ENCODE measurements at places on chromosomes 2 and 18.

GRCh38 chr18:76495435-76496193 lies 572 bp upstream of the ZNF516 start:
- no peak for DNase-seq

DNA sequence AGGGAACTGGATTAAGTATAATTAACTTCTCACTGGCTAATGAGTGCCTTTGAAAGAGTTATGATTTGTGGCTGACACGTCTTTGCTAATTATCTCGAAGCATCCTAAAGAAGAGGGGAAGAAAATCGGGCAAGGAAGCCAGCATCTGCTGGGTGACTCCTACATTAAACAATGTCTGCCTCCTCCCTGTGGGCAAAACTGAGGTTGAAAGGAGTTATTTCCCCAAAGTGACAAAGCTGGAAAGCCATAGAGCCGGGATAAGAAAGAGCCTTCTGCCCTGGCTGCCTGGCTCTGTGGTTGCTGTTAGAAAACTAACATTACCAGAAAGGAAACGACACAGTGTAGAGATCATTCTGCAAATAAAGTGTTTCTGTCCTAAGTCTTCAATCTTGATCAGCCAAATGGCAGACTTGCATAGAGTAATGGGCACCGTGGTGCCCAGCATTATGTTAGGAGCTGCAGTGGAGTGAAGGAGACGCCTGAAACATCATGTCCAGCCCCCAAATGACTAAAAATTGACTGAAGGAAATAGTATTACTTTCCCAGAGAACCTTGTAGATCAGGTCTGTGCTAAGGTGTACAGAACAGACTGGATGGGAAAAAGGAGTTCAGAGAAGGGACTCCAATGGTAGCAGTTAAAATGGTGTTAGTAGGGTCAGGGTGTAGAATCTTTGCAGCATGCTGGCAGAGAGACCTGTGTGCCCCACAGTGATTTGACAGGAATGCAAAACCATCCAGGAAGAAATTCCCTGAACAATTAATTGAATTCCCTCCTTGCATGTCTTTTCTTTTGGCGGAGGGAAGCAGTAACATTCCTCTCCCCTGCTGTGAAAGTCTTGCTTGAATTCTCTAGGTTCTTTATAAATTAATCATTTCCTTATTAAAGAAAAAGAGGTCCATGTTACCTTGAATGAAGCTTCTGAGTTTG lies 44.4 kb downstream of the ALPK2 start:
- DNase-seq = no peak

GRCh38 chr2:26541401-26542193 lies 63.7 kb upstream of the OTOF start:
- DNase-seq = no peak

DNA sequence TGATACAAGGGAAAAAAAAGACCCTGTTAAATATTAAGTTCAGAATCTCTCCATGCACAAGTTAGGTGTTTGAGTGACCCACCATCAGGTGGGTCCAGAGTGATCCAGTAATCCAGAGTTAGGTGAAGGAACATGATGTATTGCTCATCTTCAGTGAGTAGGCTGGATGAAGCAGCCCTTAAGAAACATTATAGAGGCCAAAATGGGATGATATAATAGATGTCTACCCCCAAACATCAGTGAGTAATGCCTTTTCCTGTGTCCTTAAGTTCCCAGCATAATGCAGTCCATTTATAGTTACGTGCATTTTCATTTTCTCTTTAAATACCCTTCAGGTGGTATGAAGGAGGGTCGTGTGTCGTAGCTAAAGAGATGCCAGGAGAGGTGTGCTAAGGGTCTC lies 89.6 kb downstream of the MAP4K4 start:
- no peak for DNase-seq

GRCh38 chr2:47569658-47570475 lies 166.9 kb downstream of the MSH2 start:
- no peak for DNase-seq

DNA sequence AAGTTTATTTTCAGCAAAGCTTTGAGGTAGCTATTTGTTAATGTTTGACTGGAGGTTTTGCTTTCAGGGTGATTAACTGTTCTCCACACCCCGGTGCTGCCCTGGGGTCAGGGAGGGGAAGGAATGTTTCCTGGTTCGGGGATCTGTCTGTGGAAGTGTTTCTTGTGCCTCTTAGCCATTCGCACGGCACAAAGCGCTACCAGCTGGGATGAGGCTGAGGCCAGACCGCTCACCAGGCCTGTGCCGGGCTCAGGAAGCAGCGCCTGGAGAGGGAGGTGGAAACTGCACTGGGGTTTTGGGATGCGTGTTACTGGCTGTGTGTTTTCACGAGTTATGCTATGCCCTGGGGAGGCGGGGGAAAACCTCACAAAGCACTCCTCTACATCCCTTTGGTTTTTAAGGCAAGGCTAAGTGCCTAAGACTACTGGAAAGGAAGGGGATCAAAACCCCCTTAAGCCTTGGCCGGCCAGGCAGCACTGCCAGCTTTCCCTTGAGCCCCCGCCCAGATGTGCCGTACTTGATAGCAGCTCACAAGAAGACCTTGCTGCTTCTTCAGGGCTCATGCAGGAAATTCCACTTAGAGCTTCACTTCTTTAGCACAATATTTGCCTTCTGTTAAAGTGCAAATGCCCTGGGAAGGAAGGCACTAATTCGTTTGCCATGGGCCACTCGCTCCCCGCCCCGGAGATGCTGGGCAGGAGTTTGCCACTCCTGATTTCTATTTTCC lies 65.7 kb upstream of the CNGA3 start:
- no peak for DNase-seq

DNA sequence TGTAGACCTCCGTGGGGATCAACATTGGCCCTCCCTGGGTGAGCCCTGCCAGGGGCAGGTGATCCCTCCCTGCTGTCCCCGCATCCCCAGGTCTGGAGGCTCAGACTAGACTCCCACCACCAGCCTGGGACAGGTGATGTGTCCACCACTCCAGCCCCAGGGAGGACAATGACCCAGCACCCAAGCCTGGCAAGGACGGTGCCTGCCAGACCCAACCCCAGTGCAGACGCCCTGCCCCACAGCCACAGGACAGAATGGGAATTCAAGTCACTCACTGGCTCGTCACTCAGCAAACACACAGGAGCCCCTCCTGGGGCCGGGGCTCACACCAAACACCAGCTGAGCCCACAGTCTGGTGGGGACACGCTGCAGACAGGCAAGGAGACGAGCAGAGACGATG lies 239.7 kb downstream of the ATAD2B start:
- DNase-seq = no peak

- no peak for DNase-seq
These were observed 37.8 kb upstream of the FAM110C start for GRCh38 chr2:84121-84520.

DNA sequence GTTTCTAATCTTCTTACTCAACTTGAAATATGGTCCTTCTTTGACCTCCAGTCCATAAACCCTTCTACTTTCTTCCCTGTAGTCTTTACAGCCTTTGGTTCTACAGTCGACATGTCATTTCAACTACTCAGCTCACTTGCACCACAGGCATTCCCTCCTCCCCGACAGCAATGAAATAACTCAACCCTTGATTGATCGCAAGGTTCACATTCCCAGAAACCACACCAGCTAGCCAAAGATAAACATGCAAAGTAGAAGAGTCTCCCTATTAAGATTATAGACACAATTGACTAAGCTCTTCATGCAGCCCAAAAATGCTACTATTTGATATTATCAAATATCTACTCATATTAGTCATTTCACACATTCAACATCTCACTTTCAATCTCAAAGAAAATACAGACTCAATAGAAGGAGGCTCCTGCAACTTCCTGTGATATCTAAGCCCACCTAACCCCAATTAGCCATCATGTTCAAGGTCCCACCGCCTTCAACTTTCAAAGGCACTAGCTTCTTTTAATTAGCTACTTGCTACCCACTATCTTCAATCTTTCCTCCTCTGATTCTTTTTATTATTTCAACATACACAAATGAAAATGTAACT lies 50.8 kb downstream of the RTTN start:
- DNase-seq = no peak

DNA sequence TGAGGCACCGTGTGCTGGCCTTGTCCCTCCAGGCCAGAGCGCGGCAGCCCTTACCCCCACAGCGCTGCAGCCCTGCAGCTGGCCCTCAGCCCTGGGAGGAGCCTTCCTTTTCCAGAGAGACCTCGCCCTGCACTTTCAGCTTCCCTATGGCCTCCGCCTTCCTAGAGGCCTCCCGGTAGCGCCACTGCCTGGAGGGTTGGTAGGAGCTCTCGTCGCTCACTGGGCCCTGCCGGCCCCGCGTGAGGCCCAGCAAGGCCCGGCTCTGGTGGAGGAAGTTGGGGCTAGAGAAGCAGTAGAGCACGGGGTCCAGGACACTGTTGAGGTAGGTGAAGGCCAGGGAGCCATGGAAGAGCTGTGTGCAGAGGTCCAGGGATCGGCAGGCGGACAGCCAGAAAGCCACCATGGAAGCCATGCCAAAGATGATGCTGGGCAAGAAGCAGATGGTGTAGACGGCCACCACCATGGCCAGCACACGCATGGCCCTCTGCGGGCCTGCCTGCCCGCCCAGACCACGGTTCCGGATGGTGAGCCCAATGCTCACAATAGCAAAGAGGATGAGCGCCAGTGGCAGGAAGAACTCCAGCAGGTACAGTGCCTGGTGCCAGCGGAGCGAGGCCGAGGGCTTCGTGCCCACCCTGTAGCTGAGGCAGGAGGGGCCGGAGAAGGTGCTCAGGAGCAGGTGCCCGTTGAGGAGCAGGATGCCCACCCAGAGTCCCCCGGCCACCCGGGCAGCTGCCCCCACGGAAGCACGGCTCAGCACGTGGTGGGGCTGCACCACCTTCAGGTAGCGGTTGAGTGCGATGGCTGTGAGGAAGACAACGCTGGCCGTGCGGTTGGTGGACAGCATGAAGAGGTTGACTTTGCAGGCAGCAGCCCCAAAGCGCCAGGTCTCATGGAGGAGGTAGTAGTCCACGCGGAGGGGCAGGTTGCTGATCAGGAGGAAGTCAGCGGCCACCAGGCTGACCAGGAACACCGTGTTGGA lies 821 bp downstream of the OXER1 start:
- DNase-seq = no peak

All from stimulated activated CD8-positive, alpha-beta memory T cell treated with anti-CD3 and anti-CD28 coated beads, Interleukin-7, amount 100 ng/mL, for 24 hours (primary cell).